ENCODE measurements at places on chromosomes 7 and 10.

DNA sequence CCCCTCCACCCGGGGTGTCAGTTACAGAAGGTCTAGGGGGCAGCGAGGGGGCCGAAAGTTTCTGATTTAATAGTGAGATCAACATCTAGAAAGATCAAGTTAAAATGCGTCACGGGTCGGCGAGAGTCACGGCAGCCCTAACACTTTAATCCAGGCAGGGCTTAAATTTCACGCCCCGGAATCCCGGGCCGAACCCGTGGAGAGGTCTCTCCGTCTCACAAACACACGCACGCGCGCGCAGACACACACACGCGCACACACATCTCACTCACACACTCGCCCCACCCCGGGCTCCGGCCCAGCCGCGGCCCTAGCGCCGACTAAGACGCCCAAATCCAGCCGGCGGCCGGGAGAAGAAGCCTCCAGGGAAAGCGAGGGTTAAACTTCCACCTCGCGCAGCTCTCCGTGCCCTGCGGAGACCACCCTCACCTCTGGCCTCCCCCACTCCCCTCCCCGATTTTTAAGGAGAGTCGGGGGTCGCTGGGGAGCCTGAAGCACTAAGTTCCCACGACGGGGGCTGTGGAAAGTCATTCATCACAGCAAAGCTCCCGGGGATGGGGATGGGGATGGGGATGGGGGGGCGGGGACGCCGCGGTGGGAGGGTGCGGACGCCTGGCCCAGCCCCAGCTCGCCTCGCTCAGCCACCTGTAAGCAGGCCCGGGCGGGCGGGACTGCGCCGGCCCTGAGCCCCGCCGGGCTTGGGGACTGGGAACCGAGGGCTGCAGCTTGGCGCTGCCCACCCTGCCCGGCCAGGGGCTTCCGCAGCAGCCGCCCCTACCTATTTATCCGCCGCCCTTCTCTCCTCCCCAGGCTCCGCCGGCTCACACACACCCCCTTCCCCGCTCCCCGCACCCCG is 1.6 kb downstream of the PDGFA start:
- DNase-seq: no peak

DNA sequence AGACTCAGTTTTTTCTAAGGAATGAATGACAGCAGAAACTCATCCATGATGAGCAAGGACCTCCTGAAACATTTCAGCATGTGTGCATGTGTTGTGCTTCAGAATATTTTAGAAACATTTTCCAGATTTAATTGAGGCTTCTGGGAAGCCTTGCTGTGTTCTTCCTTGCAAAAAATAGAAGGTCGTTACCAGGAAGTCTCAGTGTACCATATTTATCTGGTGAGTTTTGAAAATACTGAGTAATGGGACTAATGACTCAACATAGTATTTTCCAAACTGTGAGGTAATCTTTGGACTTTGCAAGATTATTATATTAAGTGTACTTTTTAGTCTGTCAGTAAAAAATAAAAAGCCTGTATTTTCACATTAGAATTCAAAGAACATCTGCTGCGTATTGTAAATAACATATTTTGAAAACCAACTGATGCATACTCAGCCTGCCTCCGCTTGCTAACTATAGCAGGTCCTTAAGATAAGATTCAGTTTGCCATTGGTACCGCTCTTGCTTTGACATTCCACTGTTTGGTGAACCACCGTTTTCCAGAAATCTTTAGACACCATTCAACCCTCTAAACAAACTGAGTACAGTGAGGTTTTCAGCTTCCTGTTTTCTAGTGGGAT is 739.6 kb upstream of the GALNT17 start:
- no peak for DNase-seq

- no peak for DNase-seq
Measured at GRCh38 chr7:17339139-17339538, 40.7 kb downstream of the AHR start.

GRCh38 chr7:42247301-42247700 is 10.3 kb upstream of the GLI3 start:
- no peak for DNase-seq

GRCh38 chr7:17150018-17150417 is 148.4 kb upstream of the AHR start:
- no peak for DNase-seq

- no peak for DNase-seq
Measured at GRCh38 chr10:35435824-35436223, 99.5 kb downstream of the CCNY start.

- DNase-seq: no peak
Measured at GRCh38 chr10:31274310-31274709, 44.7 kb upstream of the ZEB1 start.

GRCh38 chr10:113907166-113907565 is 52.7 kb downstream of the NHLRC2 start:
- no peak for DNase-seq

DNA sequence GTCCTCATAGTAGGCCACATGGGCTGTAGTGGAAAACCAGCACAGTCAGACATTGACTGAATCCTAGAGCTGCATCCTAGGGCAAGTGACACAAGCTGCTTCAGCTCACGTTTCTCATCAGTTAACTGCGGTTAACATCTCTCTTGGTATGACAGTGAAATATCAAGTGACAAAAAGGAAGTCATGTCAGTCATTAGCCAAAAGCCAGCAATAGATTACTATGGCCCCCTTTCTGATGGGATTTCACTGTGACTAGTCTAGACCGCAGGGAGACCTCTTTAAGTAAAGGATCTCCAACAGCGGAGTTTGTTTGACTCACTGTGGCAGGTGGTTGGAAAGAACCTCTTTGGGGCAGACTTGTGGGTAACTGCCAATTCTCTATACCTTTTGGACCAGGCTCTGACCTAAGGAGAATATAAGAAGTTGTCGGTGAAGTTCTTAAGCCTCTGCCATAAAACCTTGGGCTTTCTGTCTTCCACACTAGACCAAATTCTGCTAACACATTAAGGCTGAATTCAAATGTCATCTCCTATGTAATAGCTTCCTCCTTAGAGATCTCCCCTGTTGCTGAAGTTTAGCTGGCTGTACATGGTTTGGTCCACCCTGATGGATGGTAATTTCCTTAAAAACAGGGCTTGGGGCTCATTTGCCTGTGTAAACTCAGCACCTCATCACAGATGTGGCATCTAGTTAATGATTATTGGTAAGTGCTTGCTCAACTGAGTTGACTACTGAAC is 115.3 kb downstream of the SGMS1 start:
- DNase-seq: peak; percentile 62

GRCh38 chr10:21172930-21173801 is 276.1 kb upstream of the NEBL start:
- no peak for DNase-seq

DNA sequence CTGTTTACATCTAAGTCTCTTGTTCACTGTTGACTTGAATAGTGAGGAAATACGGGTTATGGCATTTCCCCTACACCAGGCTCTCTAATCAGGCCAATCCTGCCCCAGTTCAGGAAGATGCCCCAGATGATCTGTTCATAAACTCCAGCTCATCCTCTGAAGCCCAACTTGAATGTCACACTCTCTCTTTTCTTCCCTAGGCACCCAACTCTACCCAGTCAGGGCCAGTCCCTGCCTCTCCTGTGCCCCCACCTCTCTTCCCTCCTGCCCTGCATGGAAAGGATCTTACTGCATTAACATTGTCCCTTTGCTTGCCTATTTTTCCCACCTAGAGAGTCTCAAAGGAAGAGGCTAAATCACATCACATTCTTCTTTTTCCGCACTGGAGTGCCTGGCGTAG is 10.6 kb upstream of the TRPV6 start:
- DNase-seq: no peak

DNA sequence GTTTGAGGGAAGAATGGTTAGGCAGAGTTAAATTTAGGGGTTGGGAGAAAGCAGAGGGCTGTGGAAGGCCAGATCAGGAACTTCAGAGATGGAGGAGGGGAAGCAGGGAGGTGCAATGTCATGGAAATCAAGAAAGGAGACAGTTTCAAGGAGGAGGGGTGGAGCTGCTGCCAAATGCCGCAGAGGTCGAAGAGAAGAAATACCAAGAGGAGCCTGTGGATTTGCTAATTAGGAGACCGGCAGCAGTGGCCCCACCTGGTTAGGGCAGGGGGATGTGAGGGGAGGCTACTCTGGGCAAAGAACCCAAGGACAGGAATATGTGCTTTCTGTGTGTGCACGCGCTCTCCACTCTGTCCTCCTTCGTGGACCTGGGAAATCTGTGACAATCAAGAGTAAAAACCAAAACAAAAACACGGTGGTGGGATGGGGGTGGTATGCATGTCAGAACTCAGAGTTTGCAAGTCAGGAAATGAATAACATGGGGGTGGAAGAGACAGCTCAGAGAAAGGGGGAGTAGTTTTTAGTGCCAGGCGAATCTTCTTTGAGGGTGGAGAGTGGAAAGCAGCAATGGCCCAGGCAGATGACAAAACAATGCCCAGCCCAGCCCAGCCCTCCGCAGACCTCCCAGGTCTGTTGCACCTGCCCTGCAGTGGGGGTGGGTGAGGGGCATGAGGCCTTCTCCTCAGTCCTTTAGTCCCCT is 102.9 kb upstream of the PAX2 start:
- no peak for DNase-seq

DNA sequence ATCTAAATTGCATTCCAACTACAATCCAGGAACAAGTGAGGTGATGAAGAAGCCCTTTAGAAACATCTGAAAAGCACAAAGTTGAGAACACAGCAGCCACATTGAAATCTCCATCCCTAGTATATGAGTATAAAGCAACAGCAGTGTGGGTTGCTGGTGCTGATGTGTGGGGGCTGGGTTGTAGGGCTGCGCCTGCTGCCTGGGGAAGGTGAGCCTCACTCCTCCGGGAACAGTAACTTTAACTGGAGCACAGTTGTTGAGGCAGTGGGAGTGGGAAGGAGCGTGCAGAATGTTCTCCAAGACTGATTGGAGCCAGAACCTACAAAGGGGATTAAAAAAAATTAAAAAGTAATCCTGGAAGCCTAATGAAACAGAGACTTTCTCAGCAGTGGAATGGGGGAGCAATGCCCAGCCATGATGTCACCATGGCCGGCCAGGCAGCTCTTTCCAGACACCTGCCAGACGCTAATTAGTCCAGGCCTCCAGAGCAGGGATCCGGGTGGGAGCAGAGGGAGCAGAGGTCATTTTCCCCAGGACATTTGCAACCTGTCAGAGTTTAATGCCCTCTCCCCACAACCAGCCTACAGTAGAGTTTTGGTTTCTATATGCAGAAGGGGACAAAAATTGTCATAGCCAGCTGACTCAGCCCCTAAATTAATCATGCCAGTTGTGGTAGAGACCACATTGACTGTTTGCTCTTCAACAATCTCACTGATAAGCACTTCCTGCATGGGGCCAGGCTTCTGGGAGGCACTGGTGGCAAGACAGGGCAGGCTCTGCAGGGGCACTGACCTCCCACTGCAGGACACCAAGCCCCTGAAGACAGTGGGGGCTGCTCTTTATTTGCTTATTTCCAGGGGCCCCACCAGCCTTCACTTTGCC is 133.0 kb upstream of the ZNF32 start:
- peak; percentile 53 for DNase-seq

DNA sequence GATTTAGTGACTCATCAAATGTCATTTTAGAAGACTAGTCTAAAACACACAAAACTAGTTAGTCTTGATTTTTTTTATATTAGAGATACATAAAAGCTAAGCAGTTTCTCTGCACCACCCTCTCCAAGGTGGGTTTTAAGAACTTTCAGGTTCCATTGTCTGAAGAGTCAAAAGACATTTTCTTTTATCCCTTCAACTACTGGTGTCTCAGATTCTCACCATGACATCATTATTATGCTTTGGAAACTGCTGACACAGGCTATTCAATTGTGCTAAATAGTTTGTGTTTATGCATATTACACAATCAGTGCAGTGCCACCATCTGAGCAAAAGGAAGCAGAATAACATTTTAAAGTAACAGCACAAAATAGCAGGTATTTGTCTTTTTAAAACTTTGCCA is 52.2 kb downstream of the IGF2BP3 start:
- DNase-seq: no peak

- DNase-seq: no peak
Measured at GRCh38 chr7:66033471-66034385, 41.9 kb upstream of the ASL start.

DNA sequence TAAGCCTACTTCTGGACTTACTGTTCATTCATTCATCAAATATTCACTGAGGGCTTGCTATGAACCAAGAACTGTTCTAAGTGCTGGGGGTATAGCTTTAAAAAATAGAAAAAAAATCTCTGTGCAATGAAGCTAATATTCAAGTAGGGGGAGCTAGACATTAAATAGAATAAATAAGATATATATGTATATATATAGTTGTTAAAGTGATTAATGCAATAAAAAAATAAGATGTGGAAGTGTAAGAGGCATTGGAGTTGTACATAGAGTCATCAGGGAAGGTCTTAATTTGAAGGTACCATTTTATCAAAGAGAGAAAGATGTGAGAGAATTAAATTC is 181.2 kb upstream of the AGR3 start:
- no peak for DNase-seq

GRCh38 chr10:86684331-86685097 is 16.2 kb downstream of the LDB3 start:
- DNase-seq: no peak

DNA sequence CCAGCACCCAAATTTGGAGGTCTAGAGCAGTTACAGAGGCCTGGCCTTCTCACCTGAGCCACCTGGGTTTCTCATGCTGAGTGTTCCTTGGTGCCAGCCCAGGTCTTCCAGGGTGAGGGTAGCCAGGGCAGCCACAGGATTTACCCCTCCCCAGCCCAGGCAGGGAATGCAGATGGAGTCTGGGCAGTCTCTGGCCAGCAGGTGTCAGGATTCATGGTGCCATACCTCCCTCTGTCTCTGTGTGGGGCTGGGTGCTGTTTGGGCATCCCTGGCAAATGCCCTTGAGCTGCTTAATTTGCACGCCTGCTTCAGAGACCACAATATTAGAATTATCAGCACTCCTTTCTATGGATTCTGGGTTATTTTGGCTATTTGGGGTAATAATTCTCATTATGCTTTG is 246.7 kb downstream of the GFRA1 start:
- DNase-seq: no peak

GRCh38 chr7:3068530-3068929 is 24.9 kb upstream of the CARD11 start:
- DNase-seq: no peak

DNA sequence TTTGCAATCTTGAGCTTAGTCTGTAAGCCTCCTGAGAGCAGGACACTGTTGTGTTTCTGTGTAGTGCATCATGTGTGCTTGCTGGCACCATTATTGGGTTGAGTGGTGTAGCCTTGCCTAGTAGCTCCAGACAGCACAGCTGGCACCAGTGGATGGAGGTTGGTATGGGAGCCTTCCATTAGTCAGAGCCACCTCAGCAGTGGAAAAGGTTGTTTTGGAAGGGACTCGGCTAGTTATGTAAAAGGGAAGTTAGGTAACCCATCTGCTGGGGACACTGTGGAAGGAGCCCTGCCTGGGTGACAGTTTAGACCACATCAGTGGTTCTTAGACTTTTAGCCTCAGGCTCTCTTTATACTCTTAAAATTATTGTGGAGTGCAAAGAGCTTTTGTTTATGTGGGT is 16.3 kb downstream of the MINDY4 start:
- no peak for DNase-seq

GRCh38 chr10:45006276-45007030 is 5.7 kb downstream of the ZNF22 start:
- no peak for DNase-seq

DNA sequence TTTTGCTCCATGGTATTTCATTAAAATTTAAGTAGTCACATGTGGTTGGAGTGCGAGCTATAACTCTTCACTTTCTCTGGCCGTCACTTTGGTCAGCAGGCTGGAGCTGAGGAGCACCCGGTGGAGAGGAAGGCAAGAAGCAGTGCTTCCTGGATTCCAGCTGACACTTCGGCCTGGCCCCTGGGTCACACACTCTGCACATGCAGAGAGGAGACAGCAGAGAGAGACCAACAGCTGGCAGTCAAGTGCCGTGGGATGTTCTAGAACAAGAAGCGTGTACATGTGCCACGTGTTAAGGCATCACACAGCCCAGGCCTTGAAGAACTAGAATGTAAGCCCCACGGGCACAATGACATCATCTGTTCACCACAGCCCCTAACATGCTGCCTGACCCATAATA is 30.1 kb downstream of the PSAP start:
- no peak for DNase-seq

All from stimulated activated CD8-positive, alpha-beta memory T cell treated with anti-CD3 and anti-CD28 coated beads, Interleukin-7, amount 100 ng/mL, for 48 hours (primary cell).